NCI-H1436 (cell line): ENCODE measurements at places on chromosomes 5 and 9.

GRCh38 chr9:2241461-2241835, 226.3 kb downstream of the SMARCA2 start:
- peak; percentile 54 for DNase-seq

- no peak for DNase-seq
Measured at GRCh38 chr5:56206126-56206910, 26.8 kb downstream of the ANKRD55 start.

DNA sequence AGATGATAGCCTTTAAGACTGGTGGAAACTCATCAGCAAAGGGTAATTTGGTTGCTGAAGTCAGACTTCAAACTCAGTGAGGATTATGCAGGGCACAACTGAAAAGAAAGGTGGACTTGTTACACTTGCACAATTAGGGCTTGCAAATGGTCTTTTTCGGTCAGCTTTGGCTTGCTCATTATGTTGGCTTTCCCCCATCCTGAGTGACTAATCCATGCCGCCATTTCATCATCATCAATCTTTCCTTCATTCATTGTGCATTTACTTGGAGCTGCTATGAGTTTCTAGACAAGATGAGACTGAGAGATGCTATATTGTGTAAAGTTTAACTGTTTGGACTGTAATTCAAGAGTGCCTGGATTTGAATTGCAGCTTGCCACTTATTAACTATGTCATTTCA, 134.8 kb upstream of the PPP1R2B start:
- DNase-seq: no peak

GRCh38 chr5:1086871-1087270, 25.0 kb downstream of the SLC12A7 start:
- DNase-seq: no peak

DNA sequence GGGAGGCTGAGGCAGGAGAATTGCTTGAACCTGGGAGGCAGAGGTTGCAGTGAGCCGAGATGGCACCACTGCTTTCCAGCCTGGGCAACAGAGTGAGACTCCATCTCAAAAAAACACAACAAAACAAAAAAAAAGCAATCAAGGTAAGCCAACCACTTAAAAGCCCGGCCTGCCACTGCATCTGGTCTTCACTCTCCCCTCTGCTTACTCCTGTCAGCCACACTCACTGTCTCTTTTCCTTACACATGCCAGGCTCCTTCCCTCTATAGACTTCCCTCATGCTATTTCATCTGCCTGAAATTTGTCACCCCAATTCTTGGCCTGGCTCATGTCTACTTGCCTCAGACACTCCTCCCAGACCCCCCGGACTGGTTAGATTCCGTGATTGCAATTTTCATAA, 17.6 kb upstream of the LIFR start:
- no peak for DNase-seq

GRCh38 chr5:149834246-149834855, 104.2 kb downstream of the PPARGC1B start:
- peak; percentile 58 for DNase-seq

- no peak for DNase-seq
Measured at GRCh38 chr5:126469536-126470316, 46.5 kb downstream of the GRAMD2B start.

DNA sequence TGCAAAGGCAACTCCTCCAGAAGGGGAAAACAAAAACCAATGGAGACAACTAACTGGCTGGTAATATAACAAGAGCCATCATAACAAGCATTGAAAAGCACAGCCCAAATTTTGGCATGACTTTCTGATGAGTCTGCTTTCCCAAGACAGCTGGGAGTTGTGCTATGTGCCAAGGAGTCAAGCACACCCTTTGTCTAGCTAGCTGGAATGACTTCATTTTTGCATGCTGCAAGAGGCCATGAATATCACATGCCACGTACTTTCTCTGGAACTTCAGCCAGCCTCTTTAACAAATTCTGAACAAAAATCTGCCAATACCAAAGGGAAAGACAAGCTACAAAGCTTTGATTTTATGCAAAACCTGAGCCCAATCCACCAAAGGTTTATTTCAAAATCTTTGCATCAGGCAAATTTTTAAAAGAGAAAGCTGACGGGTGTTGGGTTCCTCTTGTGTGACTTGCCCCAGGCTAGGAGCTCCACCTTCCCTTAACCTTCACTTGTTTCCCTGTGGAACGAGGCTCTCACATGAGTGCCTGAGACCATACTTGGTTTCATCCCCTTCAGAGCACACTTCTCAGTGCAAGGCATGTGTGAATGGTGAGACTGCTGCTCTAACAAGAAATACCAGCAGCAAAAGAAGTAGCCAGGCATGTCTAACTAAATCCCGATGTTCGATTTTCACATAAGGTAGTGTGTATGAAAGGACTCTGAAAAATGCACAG, 47.3 kb downstream of the S1PR3 start:
- no peak for DNase-seq

DNA sequence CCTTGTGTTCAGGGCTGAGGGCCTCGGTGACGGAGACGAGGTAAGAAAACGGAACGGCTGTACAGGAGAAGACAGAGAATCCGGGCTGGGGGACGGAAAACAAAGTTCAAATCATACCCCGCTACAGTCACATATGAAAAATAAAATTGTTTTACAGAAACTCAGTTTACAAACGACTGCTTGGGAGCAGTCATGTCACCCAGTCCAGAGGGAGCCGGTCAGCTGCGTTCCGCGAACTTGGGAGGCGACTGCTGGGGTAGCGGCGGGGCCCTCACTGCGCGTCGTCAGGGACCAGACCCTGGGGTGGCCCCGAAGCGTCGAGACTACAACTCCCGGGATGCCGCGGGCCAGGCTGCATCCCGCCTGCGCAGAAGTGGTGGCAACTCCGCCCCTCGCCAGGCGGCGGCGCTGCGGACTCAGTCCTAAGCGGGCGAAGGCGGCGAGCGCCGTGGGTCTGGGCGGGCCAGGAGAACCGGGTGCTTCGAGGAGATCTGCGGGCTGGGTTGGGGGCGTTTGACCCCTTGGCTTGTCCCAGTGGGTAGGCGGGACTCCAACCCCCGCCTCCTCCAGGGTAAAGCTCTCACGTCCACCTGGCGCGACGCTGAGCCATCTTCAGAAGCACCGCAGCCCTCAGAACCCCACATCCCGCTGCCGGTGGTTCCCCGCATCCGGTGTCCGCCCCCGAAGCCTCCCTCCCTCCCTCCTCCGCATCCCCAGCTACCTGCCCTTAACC, 4.0 kb downstream of the SIT1 start:
- DNase-seq: peak; percentile 86

DNA sequence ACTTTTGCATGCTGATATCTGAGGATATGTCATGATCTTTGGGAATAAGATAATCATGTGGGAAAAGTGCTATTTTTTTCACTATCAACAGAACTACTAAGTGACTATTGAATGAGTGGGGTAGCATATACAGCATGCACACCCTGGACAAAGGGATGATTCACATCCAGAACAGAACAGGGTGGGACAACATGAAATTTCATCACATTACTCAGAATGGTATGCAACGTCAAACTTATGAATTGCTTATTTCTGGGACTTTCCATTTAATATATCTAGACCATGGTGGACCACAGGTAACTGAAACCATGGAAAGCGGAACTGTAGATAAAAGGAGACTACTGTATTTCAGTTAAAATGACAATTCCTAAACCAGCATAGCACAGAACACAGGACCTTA, 370.0 kb downstream of the HINT1 start:
- no peak for DNase-seq
